ENCODE measurements at places on chromosomes 16 and 17.

DNA sequence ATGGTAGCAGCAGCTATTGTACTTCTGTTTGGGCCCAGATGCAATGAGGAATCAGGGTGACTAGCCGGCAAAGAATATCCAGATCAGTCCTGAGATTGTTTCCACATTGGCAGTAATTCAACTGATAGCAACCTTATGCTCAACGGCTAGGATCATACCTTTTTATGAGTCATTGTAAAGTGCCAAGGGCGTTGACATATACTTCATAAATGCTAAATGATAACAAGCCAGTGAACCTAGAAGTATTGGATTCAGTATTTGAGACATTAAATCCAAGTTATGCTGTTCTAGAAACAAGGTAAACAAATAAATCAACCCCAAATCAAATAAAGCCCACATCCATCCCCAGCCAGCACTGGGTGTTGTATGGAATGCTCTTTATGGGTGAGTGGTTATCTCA is 207.1 kb upstream of the ZFHX3 start:
- DNase-seq = no peak

GRCh38 chr17:39653662-39654331 is 11.4 kb upstream of the TCAP start:
- DNase-seq = peak; percentile 84

GRCh38 chr17:80999536-81000333 is 8.1 kb downstream of the CHMP6 start:
- DNase-seq = no peak

DNA sequence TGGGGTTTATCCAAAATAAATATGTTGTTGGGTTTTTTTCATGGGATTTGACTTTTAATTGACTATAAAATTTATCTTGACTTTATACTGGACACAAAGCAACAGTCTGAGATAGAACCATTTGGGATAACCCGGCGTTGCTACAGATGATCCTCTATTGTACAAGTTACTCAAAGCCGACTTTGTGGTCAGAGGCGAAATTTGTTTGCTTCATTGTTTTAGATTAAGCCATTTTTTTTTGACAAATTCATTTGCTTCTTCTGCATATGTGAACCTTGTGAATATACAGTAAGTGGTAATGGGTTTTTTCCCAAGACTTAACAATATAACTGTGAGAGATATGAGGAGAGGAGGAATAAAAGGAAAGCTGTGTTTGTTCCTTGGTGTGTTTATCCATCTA is 11.8 kb downstream of the MYO1D start:
- DNase-seq = no peak

GRCh38 chr17:67725373-67725791 is 7.6 kb downstream of the NOL11 start:
- DNase-seq = no peak

GRCh38 chr17:57724026-57724728 is 20.9 kb downstream of the CCDC182 start:
- peak; percentile 65 for DNase-seq

- DNase-seq = peak; percentile 92
Measured at GRCh38 chr17:78250891-78251772, 19.7 kb downstream of the TMEM235 start.

GRCh38 chr17:51006601-51007000 is 114.1 kb downstream of the SPAG9 start:
- DNase-seq = no peak

DNA sequence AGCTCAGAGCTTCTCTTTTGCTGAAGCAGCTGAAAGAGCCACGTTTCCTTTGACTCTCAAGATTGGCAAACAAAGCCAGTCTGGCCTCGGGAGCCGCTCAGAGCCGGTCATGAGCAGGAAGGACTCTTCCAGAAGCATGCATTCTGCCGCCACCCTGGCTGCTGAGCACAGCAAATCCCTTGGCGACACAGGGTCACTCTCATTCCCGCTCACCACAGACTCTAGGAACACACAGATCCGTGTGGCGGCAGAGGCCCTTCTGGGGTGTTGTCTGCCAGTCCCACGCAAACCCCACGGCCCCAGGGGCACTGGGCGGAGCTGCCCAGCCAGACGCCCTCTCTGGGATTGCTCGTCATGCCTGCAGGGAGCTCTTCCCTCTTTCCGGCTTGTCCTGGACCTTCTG is 157.0 kb downstream of the C16orf95 start:
- no peak for DNase-seq

- DNase-seq = no peak
Measured at GRCh38 chr16:67161595-67162058, 1.9 kb downstream of the FBXL8 start.

DNA sequence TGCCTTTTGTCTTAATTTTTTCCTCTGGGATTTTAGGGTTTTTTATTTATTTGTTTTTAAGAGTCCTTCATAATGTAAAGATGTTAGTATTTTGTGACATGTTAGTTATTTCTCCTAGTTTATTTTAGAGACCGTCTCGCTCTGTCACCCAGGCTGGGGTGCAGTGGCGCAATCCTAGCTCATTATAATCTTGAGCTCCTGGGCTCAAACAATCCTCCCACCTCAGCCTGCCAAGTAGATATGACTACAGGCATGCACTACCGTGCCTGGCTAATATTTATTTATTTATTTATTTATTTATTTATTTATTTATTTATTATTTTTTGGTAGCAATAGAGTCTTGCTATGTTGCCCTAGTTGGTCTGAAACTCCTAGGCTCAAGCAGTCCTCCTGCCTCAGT is 37.4 kb upstream of the ARHGAP17 start:
- DNase-seq = no peak

DNA sequence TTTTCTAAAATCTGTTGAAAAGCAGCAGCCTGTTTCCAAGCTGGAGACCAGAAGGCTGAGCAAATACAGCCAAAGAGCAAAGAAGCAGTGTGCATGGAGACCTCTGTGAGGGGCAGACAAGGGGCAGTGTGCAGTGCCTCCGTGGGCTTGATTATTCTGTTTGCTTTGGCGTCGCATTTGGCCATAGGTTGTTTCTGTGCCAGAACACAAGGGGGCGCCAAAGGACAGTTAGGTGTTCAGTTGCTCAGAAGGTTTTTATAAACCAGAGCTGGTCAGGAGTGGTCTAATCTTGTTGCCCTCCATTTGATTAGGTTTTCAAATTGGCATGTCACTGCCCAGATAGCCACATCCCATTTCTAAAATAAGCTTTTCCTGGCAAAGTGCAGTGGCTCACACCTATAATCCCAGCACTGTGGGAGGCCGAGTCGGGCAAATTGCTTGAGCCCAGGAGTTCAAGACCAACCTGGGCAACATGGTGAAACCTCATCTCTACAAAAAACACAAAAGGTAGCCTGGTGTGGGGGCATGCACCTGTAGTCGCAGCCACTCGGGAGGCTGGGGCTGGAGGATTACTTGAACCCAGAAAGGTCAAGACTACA is 10.6 kb downstream of the MYH3 start:
- peak; percentile 76 for DNase-seq

- DNase-seq = no peak
Measured at GRCh38 chr17:38355251-38355650, 3.6 kb downstream of the SOCS7 start.

DNA sequence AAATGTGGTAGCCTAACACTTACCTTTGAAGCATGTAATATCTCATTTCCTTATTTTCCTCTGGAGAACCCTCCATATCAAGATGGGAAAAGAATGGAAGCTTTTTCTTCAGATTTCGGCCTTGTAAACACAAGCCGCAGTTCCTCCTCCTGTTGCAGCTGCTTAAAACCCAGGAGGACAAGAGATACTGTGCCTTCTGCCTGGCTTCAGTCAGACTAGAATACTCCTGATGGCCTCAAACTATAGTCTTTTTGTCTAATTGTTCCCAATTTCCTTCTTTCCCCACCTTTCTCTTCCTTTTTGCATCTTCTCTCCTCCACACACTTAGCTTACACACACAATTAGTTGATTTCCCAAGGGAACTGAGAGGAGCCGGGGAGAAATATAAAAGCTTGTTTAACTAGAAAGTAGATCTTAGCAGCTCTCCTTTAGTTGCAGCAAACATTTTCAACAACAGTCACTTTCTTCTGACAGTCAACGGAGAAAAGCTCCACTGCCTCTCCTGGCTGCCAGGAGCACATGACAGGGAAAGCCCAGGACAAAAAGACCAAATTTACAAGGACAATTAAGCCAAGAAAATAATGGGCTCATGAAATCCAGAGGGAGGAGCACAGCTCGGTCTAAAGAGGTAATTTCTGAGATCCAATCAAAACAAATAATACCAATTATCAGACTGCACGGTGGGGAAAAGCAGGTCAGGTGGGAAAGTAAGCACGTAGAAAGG is 76.4 kb upstream of the C17orf78 start:
- no peak for DNase-seq

GRCh38 chr16:86232496-86232895 is 277.8 kb upstream of the FOXF1 start:
- DNase-seq = no peak

GRCh38 chr17:49508061-49508865 is 13.2 kb downstream of the NGFR start:
- DNase-seq = no peak

- no peak for DNase-seq
Measured at GRCh38 chr17:21019976-21020586, 22.7 kb downstream of the USP22 start.

DNA sequence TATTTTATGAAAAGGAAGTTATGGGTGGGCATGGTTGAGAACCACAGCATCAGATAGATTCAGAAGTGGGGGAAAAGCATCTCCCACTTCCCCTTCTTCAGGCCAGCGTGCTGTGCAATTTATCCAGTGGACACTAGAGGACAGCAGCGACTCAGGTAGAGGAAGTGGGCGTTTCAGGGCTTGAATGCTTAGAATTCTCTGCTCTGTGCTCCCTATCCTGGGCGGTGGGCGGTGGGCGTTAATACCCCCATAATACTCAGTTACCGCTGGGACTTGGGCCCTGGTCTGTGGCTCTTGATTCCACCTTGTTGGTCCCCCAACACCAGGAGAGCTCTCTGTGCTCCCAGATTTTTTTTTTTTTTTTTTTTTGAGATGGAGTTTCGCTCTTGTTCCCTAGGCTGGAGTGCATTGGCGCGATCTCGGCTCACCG is 3.7 kb upstream of the LYZL6 start:
- DNase-seq = peak; percentile 69

DNA sequence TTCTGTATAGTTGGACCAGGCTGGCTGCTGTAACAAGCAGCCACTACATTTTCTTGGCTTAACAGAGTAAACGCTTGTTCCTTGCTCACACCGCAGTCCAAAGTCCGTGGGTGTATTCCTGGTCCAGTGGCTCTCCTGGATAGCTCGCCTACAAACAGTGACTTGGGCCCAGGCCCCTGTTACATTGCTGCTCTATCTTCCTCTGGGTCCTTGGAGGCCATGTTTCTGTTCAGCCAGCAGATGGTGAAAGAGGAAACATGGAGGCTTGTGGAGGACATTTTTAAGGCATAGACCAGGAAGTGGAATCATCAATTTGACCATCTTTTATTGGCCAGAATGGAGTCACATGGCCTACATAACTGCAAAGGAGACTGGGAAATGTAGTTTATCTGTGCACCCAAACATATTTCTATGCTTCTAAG is 55.1 kb downstream of the ATP2C2 start:
- peak; percentile 37 for DNase-seq

Measured in suppressor macrophage treated with lipopolysaccharide for 4 hours (primary cell).